ENCODE measurements at places on chromosomes 7 and 10.

DNA sequence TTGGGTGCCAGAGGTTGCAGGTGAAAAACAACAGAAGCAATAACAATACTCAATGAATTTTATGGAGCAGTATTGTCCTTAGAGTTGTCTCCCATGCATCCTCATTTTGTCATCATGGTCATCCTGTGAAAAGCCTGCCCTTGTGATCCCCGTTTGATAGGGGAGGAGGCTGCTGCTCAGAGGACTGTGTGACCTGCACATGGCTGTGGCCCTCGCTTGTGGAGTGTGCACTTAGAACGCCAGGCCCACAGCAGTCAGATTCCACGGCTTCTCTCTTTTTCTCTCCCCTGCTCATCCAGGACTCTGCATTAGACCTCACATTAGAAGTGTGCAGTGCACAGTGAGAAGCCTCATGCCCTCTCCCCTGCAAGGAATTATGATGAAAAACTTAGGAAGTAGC, 491.1 kb upstream of the KLF6 start:
- no peak for DNase-seq

- DNase-seq, result no peak
Observed at GRCh38 chr7:66859339-66859738, 61.7 kb upstream of the TMEM248 start.

DNA sequence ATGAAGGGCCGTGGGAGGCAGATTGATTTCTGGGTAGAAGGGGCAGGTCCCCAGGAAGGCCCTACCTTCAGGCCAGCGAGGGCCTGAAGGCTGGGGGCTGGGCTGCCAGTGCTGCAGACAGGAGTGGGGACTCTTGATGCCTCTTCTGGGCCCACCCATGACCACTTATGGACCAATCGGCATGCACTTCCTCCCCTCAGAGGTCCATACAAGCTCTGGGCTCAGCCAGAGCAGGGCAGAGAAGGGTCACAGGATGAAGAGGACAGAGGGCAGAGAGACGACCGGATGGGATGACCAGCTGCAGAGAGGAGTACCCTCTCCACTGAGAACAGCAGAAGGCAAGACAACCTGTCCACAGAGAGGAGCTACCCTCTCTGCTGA, 120.1 kb downstream of the DYNC2I1 start:
- DNase-seq, result no peak

GRCh38 chr7:138207555-138207971, 131.3 kb downstream of the AKR1D1 start:
- no peak for DNase-seq

DNA sequence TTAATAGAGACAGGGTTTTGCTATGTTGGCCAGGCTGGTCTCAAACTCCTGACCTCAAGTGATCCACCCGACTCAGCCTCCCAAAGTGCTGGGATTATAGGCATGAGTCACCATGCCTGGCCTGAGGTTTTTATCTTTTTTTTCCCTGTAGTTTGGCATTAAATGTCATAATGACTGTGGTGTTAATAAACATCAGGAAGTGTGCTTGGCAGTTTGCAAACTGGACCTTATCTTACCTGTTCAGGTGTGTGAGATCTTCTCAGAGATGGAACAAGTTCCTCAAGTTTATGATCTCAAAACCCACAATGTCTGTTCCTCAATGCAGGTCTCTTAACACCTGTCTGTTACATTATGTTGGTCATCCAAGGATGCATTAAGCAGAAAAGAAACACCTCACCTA, 80.0 kb downstream of the ARID5B start:
- no peak for DNase-seq

- DNase-seq, result no peak
Observed at GRCh38 chr10:35452171-35452570, 115.9 kb downstream of the CCNY start.

GRCh38 chr7:60706-61105, 131.7 kb upstream of the FAM20C start:
- no peak for DNase-seq

- no peak for DNase-seq
Observed at GRCh38 chr10:79559726-79560125, 481 bp downstream of the SFTPA2 start.

GRCh38 chr10:124719213-124719851, 24.8 kb downstream of the FAM53B start:
- peak; percentile 53 for DNase-seq

DNA sequence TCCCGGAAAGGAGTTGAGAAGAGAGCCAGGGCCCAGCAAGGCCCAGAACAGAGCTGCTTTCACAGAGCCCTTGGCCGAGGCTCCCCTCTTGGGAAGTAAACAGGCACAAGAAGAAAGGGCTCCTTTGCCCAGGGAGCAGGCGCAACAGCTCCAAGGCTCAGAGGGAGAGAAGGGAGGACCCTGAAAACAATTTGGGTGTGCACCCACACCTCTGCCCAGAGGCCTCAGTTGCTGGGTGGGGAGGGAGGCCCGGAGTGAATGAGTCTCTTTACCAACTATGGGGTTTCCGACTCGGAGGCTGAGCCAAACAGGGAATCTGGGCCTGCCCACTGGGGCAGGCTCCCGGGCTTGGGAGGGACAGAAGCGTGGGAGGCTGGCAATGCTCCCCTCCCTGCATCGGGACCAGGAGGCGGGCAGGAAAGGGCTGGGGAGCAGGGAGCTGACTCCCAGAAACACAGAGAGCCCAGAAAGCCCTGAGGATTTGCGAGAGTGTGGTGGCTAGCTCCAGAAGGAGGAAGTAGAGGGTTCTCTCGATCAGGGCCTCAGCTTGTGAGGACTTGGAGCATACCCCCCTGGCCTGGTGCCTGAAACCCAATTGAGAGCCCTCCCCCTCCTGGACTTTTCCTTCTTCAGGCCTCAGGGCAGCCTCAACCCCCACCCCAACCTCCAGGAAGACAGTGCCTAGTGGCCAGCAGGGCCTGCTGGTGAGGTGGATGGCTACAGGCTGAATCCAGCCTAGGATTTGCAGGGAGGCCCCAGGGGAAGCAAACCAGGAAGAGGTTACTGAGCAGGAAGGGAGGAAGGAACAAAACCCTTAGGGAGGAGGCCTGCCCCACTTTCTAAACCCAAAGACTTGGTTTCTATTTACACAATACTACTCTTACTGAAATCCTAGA, 6.2 kb downstream of the C10orf105 start:
- DNase-seq, result no peak

DNA sequence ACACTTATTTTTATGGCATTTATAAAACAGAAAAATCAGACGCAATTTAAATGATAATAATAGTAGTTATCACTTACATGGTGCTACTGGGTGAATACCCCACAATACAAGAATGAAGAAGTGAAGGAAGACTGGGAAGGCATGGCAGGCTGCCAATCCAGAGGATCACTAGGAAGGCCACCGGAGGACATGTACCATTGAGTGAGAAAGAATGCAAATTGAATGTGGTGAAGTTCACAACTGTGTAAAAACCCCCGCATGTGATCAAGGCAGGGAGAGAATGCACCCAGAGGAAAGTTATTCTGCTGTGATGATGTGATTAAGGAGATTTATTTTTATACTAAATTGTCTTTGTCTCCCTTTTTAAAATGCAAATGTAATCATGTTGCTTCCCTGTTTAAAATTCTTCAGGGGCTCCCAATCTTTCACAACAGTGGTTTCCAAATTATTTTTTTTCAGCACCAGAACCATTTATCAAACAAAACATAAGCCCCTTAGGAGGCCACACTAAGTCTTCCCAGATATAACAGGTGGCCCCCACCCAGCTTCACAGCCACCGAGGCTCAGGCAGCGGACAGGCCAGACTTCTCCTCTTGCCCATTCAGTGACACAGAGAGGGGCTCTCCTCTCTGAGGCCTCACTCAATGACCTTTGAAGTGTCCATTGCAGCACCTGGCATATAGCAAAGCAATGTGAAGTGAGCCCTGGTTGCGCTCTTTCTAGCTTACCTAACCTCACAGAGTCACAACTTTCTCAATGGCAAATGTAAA, 59.6 kb downstream of the FRMPD2 start:
- DNase-seq, result no peak

GRCh38 chr10:123502983-123503382, 163.2 kb upstream of the GPR26 start:
- DNase-seq, result no peak

DNA sequence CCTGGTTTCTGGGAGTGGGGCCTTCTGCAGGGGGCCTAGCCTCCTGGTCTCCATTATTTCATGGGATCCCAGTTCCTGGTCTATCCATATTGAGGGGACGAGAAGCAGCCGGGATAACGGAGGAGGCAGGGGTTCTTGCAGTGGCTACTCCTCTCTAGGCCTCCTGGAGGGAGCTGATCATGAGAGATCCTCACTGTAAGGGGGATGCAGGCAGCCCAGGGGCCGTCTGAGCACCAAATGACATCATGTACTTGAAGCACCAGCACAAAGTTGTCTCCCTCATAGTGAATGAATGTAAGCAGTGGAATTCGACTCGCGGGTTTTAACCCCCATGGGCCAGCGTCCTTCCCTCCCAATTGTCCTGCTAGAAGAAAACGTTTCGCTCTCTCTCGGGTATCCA, 964 bp upstream of the ADCY1 start:
- DNase-seq, result no peak

GRCh38 chr7:84722086-84722485, 464.8 kb downstream of the SEMA3D start:
- no peak for DNase-seq

GRCh38 chr10:122170802-122171201, 100.3 kb upstream of the BTBD16 start:
- DNase-seq, result no peak

DNA sequence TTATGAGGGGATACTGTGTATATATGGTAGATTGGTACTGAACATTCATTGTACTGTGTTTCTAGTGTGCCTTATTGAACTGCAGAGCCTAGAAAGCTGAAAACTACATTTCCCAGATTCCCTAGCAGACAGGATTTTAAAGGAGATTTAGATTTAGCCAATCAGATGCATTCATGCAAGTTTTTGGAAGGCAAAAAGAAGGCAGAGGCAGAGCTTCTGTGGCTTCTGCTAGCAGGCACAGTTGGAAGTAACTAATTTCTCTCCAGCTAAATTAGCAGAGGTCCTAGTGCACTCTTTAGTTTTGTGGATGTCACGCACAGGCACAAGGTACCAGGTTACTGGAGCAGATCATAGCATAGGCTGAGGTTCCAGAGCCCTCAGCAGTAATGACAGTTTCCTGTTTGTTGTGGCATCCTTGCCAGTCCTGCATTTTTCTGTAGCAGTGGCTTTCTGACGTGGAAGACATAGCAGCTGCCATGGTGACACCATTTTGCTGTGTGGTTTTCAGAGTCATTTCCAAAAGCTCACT, 83.7 kb upstream of the CCDC71L start:
- no peak for DNase-seq

DNA sequence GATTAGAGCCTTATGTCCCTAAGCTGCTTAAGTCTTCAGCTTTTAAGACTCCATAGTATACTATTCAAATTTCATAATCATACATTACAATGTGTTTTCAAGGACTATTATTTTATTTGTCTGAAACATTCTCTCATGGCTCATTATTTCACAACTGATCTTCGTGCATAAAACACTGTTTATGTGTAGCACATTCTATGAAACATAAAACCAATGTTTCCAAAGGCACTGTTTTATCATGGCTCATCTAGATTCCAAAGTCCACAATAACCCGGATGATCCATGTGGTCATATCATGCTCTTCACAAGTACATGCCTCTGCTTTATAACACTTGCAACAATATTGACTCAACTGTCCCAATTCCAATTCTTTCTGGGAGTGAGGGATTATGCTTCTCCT, 806.1 kb downstream of the TNS3 start:
- DNase-seq, result no peak

Measured in stimulated activated CD8-positive, alpha-beta memory T cell treated with anti-CD3 and anti-CD28 coated beads, Interleukin-12 subunit alpha, Interleukin-12 subunit beta, amount 100 ng/mL, for 1 hour (primary cell).